ENCODE measurements at places on chromosomes 3 and 15.

- DNase-seq = no peak
Observed at GRCh38 chr15:58410353-58410752, 21.4 kb upstream of the LIPC start.

GRCh38 chr3:122548619-122549018, 15.5 kb downstream of the PARP9 start:
- no peak for DNase-seq

DNA sequence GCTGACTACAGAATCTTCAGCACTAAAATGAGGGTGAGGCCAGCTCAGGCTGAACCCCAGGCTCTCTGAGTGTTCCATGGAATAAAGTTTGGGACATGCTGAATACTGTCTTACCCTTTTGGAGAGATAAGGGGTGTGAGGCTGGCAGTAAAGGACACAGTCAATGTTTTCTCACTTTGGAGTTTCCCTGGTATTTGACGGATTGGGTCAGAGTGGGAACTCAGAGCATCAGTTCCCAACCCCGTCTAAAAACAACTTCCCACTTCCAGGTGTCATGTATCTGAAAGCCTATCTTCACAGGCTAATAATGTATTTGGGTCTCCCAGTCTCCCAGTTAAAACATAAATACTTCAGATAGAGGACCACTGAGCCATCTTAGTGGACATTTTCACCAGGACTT, 180.7 kb downstream of the TLE3 start:
- no peak for DNase-seq

GRCh38 chr15:72491768-72492167, 17.6 kb downstream of the ARIH1 start:
- DNase-seq = no peak

- no peak for DNase-seq
Observed at GRCh38 chr15:77581896-77582569, 50.7 kb downstream of the LINGO1 start.

DNA sequence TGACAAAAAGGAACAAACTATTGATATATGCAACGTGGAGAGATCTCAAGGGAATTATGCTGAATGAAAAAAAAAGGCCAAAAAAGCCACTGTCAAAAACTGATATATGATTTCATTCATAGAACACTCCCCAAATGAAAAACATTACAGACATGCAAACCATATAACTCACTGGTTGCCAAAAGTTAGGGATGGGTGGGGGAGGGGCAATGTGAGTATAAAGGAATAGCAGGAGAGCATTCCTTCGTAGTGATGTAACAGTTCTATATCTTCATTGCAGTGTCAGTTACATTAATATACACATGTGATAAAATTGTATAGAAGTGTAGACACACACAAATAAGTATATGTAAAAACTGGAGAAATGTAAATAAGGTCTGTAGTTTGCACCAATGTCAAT, 12.2 kb downstream of the GBE1 start:
- no peak for DNase-seq

GRCh38 chr3:19250959-19251610, 102.8 kb downstream of the KCNH8 start:
- DNase-seq = no peak

- DNase-seq = no peak
Observed at GRCh38 chr3:23396746-23397145, 193.6 kb downstream of the UBE2E2 start.

- DNase-seq = peak; percentile 99
Observed at GRCh38 chr3:190566043-190566933, 52.4 kb downstream of the IL1RAP start.

GRCh38 chr3:23304424-23304823, 101.3 kb downstream of the UBE2E2 start:
- no peak for DNase-seq

- no peak for DNase-seq
Observed at GRCh38 chr15:77181305-77182074, 110.6 kb upstream of the TSPAN3 start.

DNA sequence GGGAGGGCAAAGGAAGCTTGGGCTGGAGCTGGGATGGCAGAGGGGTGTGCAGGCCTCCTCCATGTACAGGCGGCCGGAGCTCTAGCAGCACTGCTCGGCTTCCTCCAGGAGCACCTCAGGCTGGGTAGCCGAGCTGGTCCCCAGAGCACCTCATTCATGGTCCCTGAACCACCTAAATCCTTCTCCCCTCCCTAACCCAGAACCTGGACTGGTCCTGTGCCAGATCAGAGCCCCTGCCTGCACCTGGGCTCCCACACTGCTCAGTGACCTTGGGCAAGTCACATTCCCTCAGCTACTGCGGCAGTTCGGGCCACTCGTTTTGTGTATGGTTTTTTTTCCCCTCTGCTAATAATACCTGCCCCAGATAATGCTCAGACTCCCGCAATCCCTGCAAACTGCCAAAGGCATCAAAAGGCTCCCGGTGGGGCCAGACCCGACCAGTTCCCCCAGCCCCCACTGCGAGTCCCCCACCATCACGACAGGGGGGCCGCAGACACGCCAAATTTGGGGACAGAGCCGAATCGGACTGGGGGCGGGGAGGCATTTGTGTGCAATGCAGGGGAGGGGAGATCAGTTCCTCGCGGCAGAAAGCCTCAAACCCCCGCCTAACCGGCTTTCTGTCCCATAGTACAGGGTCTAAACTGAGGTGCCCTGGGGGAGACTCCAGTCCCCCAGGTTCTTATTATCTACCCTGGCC, 1.3 kb downstream of the SEMA7A start:
- no peak for DNase-seq

GRCh38 chr3:14775563-14775962, 43.2 kb upstream of the FGD5 start:
- DNase-seq = no peak

- DNase-seq = peak; percentile 46
Observed at GRCh38 chr15:81939604-81940440, 106.0 kb downstream of the MEX3B start.

GRCh38 chr3:18097989-18098388, 327.1 kb downstream of the SATB1 start:
- DNase-seq = no peak

DNA sequence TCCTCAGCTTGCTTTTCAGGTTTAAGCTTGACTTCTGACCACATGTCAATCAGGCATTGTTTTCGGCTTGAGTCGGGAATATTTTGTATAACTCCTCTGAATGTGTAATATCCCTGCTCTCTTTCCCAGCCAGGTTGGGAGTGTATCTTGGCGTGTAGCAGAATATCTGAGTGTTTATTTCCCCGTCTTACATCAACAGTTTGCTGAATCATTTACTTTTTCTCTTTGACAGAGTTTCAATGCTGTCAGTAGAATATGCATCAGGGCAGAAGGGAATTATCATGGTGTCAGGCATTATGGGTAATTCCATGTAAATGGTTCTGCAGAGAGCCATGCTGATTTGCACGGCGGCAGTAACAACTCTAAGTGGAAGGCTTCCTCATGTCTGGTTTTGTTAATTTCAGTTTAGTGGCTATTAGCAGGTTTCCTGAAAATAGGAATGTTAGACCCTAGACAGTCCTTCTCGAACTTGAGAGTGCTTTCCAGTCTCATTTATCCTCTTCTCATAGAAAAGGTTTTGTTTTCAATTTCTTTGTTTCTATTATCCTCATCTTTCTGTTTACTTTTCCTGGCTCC, 566.3 kb downstream of the AGBL1 start:
- no peak for DNase-seq

DNA sequence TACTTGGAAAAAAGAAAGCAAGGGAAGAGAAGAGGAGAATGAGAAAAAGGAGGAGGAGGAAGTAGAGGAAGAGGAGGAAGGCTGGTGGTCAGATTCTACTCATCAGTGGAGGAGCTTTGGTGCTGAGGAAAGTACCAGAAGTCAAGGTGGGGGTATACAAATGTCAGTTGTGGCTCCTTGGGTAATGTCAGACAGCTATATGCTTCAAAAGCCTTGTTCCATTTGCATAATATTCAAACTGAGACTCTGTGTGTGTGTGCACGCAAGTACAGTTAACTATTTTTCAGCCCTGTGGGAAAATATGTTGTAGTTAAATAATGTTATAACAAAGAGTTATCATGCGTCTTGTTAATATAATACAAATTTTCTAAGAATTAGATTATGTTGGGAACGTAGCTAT, 609.7 kb downstream of the PDCD6IP start:
- DNase-seq = no peak

GRCh38 chr15:72077950-72078349, 40.0 kb downstream of the MYO9A start:
- DNase-seq = no peak

GRCh38 chr3:70580021-70580420, 267.6 kb upstream of the MDFIC2 start:
- DNase-seq = no peak

- DNase-seq = no peak
Observed at GRCh38 chr3:57130571-57131209, 34.5 kb downstream of the IL17RD start.

DNA sequence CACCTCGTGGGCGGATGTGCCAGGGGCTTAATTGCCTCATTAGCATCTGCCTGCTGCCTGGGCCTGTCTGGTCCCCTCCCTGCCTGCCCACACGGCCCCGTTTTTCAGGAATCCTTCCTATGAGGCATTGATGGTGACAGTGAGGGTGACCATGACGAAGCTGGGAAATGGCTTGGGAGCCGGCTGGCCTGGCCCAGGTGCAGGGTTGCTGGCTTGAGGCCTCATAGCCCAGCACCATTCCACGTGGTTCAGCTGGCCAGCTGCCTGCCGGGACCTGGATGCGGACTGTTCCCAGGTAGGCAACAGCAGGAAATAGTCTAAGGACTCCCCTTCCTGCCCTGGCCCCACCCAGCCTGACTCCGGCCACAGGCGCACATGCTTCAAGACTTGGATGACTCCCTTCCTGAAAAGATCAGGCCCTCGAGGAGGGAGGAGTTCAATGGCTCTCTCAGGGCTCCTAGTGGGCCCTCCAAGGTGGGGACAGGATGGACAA, 8.9 kb upstream of the DUSP7 start:
- no peak for DNase-seq

DNA sequence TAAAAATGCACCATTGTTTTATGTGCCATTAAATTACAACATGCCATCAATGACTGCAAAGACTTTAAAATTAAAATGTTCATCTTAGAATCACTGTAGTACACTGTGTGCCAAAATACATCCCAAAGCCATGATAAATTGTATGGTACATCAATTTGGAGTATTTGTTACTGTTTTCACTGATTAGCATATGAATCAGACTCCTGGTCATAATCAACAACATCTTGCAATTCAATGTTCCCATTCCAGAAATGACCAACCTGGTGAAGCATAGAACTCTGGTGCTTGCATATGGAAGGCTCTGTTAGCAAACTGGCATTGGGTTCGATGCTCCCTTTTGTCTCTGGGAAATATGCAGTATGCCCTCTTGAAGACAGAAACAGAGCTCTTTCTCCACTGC, 22.5 kb downstream of the LYSMD2 start:
- DNase-seq = no peak

GRCh38 chr3:13713396-13713795, 164.5 kb downstream of the FBLN2 start:
- DNase-seq = no peak

GRCh38 chr15:70095408-70096214, 2.1 kb downstream of the TLE3 start:
- DNase-seq = no peak

GRCh38 chr3:29416514-29416913, 135.6 kb downstream of the RBMS3 start:
- DNase-seq = no peak

- DNase-seq = no peak
Observed at GRCh38 chr15:81002331-81003096, 1.8 kb downstream of the TLNRD1 start.

DNA sequence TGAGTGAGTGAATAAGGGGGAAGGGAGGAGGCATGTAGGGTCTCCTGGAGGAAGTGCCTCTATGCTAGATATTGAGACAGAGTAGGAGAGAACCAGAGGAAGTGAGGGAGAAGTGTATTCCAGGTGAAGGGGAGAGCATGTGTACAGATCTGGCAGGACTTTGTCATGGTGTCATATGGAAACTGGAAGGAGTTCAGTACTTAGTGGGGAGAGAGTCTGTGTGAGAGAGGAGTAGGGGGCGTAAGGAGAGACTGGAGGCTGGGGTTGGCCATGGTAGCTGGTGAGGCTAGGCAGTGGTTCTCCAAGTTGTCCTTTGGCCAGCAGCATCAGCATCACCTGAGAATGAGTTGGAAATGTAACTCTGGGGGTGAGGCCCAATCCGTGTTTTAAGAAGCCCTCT, 29.6 kb upstream of the EPHB1 start:
- no peak for DNase-seq

DNA sequence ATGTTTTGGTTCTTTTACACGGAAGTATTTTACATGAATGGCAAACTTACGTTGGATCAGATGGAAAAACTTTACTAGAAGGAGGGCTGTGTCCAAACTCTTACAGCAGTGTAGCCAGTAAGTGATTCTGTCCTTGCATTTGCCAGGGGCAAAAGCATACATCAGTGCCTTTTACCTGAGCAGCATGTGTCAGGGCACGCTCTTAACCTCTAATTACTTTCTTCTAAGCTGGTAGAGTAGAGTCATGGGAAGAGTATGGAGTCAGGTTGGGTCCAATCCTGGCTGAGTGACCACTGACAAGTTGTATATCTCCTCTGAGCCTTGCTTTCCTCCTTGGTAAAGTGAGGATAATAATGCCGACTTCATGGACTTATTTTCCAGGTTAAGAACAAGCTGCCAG, 47.1 kb downstream of the RYR3 start:
- DNase-seq = no peak

GRCh38 chr15:34049112-34049511, 10.1 kb upstream of the AVEN start:
- DNase-seq = no peak

DNA sequence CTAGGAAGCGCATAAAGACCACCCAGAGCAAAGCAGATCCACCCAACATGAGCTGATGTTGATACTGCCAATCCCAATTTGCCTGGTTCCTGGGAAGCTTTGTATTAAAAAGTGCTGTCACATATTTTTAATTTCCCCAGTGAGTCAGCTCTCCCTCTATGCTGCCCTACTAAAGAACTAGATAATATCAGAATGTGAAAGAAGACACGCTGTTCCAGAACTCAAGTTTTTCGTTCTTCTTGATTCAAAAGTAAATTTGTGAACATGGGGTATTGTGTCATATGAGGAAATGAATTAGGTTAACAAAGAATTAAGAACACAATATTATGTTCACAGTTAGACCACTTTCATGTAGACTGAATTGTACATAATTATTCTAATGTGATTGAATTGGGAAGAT, 734.2 kb upstream of the ALCAM start:
- DNase-seq = no peak

GRCh38 chr3:72900048-72900447, 12.2 kb downstream of the GXYLT2 start:
- DNase-seq = no peak

- no peak for DNase-seq
Observed at GRCh38 chr15:34613301-34613700, 29.9 kb upstream of the GOLGA8B start.
